ENCODE measurements at places on chromosomes 12 and 14. TPM values are rescaled to one million over a fixed set of nuclear protein-coding genes. Genes with fewer than 3 reads are reported as not detected.

CDKL1 gene
- total RNA-seq: 15.8 TPM

ISCU gene
- total RNA-seq: 132 TPM

AJUBA gene
- 24.8 TPM for total RNA-seq

DNA sequence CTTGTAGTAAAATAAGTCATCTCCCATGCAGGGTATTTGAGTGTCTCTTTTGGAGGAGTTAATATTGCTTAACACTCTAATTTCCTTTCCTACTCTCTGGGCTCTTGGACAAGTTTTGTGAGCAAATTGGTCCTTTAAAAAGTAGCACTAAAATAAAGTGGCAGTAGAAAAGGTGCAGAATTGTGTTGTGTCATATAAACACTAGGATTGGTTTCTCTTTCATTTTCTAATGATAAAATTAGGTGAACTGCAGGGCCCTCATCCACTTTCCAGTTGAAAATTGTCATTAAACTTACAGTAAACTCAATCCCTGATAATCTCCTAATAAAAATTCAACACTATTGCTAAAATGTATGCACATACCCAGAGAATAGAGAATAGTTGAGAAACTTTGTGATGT lies 42.6 kb upstream of the REP15 start:
- no peak for DNase-seq

GRCh38 chr14:53470351-53471043 lies 317.4 kb upstream of the DDHD1 start:
- no peak for DNase-seq

GRCh38 chr12:76069339-76069738 lies 15.1 kb downstream of the NAP1L1 start:
- DNase-seq: no peak

- DNase-seq: no peak
These were observed 109.1 kb upstream of the MAX start for GRCh38 chr14:65211341-65211987.

- no peak for DNase-seq
These were observed 195.0 kb downstream of the SLC5A8 start for GRCh38 chr12:101015044-101015443.

GRCh38 chr14:104505085-104506074 lies 74.2 kb upstream of the C14orf180 start:
- no peak for DNase-seq

GRCh38 chr14:98651037-98651436 lies 621.0 kb downstream of the BCL11B start:
- DNase-seq: no peak

GRCh38 chr14:70077720-70078119 lies 111.0 kb downstream of the SLC8A3 start:
- DNase-seq: no peak

GRCh38 chr12:101671157-101671791 lies 26.2 kb upstream of the CHPT1 start:
- no peak for DNase-seq

GRCh38 chr14:71348817-71349216 lies 441.6 kb downstream of the PCNX1 start:
- DNase-seq: no peak

- no peak for DNase-seq
These were observed 22.4 kb upstream of the GPR33 start for GRCh38 chr14:31510222-31510621.

DNA sequence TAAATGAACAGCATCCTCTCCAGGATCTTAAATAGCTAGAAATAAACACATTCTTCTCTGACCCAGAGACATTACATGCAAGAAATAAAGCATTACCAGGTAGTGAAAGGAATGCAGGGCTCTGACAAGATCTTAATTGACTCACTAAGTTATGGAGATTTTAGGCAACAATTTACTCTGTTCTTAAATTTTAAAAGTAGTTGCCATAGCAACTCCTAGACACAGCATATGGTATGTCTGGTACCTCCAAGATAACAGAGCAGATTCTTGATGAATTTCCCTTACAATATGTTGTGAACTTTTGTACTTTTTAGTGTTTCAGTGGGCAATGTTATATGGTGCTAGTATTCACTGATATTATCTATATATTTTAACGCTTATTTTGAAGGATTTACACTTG lies 76.7 kb upstream of the G2E3 start:
- DNase-seq: no peak

GRCh38 chr14:33809396-33809981 lies 141.4 kb downstream of the EGLN3 start:
- no peak for DNase-seq

- no peak for DNase-seq
These were observed 177.3 kb upstream of the NUDT4 start for GRCh38 chr12:93200291-93200917.

- no peak for DNase-seq
These were observed 783.6 kb upstream of the TBX3 start for GRCh38 chr12:115467531-115467930.

Data from sciatic nerve (tissue), 2 donors.